ENCODE measurements at places on chromosomes 5 and 9. TPM values are rescaled to one million over a fixed set of nuclear protein-coding genes. Genes with fewer than 3 reads are reported as not detected.

- no peak for DNase-seq
Observed at GRCh38 chr5:141680751-141681201, 1.3 kb downstream of the ARAP3 start.

Gene PPP2R2B
- 14.9 TPM for polyA plus RNA-seq

Gene CCDC187
- 4.9 TPM for polyA plus RNA-seq

DNA sequence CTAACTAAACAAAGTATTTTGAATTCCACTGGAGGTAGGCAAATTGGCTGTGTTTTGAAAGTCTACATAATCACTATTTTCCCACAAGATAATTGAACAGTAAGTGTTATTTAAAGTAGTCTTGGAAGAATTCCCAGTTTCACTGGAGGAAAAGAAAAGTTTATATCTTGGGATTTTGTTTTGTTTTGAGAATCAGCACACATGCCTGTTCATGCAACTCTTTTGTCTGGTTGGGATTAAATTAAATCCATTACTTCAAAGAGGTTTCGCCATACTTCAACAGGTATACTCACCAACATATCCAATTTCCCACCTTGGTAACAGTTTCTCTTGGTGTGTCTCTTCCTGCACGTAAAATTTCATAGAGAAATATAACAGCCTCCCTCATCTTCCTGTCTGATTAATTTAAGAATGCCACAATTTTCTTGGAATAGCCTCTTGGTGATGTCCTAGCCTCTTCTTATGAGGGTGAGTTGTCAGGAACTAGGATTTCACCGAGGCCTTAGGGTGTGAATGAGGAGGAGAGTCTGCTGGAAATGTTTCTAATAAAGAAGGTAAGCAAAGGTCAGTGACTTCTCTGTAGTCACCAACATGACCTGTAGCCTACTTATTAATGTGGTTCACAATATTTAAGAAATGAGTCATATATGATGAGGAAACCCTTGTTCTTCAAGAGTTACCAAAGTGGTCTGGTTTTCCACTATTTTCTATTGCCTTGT is 48.1 kb downstream of the ITGA2 start:
- no peak for DNase-seq

Gene PAEP
- 0.35 TPM for polyA plus RNA-seq

DNA sequence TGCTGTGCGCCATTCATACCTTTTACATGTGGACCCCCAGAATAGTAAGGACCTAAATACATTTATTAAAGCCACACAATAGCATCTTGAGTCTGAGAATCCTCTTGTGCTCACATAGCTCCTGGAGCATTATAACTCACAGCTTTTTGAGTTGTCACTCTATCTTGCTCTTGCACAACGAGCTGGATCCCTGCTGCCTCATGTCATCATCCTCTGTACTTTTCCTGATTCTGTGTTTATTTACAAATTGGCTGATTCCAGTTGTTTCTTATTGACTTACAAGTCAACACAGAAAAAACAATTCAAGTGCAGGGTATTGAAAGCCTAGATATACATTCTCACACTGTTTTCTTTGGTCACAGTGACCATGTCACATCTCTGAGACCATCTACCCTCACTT is 112.9 kb downstream of the SLC1A3 start:
- DNase-seq, result no peak

- DNase-seq, result no peak
Observed at GRCh38 chr5:78926252-78926651, 58.9 kb downstream of the ARSB start.

DNA sequence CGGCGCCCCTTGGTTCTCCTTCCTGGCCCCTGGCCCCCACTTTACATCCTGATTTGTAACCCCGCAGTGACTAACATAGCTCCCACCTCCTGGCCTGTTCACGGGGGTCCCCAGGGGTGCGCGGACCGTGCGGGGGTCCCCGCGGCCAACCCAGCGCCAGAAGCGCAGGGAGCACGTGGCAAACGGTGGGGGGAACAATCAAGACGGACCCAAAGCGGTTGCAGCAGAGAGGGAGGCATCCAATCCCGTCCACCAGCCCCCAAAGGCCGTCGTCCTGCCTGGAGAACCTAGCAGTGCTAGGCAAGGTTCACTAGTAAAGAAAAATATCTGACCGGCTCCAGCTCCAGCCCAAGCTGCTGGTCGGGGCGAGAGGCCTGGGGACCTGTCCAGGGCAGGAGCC is 201.5 kb downstream of the AUH start:
- no peak for DNase-seq

DNA sequence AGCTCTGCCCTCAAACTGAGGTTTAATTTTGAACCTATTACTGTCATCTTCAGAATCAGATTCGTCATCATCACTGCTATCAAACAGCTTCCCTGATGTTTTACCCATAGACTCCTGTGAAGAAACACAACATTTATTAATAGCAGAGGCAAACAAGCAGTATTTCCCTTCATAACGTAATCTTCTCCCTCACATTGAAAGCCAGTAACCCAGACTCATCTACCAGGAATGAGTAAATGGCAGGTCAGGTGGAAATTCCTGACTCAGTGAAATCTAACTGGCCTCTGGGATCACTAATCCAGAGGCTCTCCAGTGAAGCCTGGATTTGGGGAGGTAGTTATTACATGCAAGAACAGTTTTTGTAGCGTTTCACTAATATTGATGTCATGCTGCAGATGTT is 14.6 kb downstream of the NOL8 start:
- DNase-seq, result no peak

GRCh38 chr9:113646491-113646890 is 183.0 kb downstream of the RGS3 start:
- no peak for DNase-seq

DNA sequence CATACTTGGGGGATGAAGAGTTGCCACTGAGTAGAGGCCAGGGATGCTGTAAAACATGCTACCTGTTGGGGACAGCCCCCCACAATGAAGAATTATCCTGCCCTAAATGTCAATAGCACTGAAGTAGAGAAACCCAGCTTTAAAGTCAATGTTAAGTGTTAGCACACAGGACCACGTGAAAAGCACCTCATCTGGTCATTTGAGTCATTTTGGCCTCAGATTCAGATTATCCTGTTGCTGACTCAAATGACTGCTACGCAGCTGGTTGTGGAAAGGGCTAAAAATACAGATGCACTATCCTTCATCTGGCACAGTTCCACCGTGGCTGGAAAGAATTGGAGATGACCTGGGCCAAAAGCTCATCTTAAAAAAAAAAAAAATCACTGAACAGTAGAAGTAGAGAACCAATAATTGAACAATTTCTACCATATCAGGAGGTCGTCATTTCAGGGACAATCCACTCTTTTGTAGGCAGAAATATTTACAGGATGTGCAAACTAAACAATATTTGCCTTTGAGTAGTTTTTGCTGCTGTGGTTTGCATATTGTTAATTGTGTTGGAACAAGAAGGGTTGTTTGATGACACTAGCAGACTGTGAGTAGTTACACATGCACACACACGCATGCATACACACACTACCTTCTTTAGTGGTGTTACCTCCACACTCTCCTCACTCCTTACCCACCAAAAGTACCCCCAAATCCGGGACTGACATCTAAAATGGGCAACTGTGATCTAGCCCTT is 195.3 kb upstream of the KLF9 start:
- DNase-seq, result no peak

DNA sequence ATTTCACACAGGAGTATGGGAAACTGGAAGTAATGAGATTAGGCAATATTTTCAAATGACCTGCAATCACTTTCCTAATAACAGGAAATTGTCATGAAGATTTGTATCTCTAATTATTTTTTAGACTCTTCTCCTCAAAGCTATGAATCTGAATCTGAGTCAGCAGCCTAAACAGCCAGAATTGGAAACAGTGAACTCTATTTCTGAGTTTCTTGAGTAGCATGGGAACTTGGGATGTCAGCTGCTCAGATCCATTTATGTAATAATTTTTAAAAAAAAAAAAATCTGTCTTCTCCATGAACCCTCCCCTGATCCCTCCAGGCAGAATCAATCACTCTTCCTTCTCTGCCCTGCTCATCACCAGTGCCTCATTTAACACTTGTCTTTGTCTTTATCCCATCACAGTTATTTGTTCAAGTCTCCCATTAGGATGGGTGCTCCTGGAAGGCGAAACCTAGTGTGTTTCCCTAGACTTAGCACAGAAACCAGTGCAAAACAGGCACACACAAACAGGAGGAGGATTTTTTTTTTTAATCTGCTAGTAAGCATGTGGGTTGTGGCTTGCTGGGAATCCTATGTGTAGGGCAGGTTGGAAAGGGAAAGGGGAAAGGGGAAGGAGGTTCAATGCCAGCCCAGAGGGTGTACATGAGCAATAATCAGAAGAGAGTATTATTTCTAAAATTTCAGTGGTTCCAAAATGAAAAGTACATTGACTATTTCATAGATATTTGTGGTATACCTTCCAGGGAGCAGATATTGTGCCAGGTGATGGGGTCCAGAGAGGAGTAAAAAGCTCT is 186.8 kb downstream of the TTLL11 start:
- no peak for DNase-seq

Gene UGT3A1
- 87.6 TPM for polyA plus RNA-seq

Gene DDX46
- 102 TPM for polyA plus RNA-seq

DNA sequence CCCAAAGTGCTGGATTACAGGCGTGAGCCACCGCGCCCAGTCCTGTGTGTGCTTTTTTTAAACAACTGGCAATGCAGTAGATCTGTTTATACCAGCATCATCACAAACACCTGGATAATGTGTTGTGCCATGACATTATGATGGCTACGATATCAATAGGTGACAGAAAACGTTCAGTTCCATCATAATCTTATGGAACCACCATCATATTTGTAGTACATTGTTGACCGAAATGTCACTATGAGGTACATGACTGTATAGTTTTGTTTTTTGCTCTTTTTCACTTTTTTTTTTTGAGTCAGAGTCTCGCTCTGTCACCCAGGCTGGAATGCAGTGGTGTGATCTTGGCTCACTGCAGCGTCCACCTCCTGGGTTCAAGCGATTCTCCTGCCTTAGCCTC is 24.4 kb downstream of the ANKRD55 start:
- DNase-seq, result no peak

- no peak for DNase-seq
Observed at GRCh38 chr5:84384604-84385575, at the start of gene EDIL3. EDIL3 (minus strand) TSS chr5:84384880; CDS start chr5:84384374, 506 bp downstream.

DNA sequence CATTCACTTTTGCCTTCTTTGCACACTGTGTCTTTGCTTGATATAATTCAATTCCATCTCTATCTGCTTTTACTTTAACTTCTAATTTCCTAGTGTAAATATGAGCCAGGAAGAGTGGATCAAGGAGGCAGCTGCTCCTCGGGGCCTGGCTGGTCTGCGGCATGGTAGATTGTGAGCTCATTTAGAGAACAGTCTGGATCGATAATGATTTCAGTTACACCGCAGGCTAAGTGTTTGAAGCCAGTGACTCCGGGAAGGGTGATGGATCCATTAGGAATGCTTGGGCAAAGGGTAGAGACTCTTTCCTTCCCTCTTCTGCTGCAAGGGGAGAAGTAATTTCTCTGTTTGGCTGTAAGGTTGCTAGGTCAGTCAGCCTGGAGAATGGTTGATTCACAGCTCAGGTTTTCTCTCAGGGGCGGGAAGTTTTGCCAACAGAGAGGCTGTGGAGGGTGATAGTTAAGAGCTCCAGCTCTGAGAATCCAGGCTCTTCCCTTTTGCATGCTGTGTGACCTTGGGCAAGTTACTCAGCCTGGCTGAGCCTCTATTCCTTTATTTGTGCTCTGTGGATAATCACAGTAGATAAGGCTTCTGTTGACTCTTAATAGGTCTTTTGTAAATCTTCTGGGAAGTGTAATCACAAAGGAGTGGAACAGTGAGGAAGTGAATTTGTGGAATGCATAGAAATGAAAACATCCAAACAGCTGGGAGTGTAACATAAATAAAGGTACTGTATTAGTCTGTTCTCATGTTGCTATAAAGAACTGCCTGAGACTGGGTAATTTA is 99.1 kb downstream of the PTTG1 start:
- DNase-seq, result no peak

GRCh38 chr5:66981266-66982055 is 215.1 kb downstream of the CD180 start:
- DNase-seq, result no peak

DNA sequence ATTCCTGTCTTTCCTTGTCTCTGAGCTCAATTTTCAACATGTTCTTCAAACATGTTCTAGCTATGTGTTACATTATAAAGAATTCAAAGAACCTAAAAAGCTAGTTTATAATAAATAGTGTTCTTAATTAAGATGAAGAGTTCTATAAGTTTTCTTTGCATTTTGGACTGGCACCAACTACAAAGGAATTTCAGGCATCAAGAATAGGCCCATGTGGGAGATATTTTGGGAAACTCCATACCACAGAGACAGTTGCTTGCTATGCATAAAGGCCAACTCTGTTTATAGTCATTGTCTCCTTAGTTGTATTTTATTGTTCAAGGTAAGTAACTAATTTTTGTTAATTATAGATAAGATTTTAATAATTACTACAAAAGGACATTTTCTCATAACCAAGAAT is 4.5 kb downstream of the SLF1 start:
- no peak for DNase-seq

Gene WWC1
- polyA plus RNA-seq, result 81.7 TPM

DNA sequence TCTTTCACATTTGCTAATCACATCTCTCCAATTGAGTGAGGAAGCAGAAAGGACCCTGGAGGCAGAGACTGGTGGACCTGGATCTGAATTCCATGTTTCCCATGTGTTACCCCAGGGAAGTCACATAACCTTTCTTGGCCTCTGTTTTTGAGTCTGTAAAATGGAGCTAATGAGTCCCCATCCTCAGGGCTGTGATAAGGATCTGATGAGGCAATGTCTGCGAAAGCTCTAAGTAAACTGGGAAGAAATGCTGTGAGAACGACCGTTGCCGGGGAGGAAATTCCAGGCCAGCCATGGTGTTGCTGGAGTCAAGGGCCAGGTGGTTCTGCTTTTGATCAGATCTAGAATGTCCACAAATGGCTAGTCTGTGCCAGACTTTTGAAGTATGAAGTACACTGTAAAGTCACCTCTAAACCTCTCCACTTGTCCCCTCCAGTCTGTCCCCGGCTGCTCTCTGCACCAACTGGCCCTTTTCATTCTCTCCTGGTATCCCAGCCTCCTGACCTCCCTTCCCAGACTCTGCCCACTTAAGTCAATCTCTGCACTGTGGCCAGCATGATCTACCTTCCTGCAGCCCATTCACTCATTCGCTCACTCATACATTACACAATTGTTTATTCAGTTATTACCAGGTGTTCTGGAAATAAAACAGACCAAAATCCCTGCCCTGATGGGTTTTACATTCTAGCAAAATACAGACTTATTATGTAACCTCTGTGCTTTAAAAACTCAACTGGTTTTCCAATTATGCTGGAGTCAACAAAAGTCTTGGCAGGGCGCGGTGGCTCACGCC is 32.5 kb upstream of the N4BP3 start:
- no peak for DNase-seq

GRCh38 chr5:14445013-14445412 is 136.6 kb upstream of the OTULINL start:
- DNase-seq, result no peak

- no peak for DNase-seq
Observed at GRCh38 chr9:133103987-133104505, 17.0 kb downstream of the RALGDS start.
